Fibroblast of skin of left quadriceps (primary cell): ENCODE measurements at places on chromosomes 3 and 15.

- DNase-seq = no peak
Observed at GRCh38 chr3:47825590-47825989, 22.7 kb downstream of the DHX30 start.

GRCh38 chr3:140086642-140087041 lies 151.7 kb downstream of the CLSTN2 start:
- DNase-seq = no peak

DNA sequence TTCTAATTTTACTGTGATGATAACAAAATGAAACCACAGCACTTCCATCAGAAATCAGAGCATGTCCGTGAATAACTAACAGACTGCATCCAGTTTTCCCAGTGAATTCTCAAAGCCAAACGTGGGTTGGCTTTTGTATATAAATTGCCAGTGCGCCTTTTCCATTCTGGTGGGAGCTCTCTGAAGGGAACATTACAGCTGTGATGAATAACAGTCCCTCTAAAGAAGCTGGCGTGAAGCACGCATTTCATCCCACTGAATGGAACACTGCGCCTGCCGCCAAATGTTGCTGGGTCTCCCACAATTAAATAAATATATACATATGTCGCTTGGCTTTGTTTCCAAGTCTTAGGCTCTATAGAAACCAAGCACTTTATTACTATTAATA lies 113.0 kb upstream of the PFN2 start:
- no peak for DNase-seq

DNA sequence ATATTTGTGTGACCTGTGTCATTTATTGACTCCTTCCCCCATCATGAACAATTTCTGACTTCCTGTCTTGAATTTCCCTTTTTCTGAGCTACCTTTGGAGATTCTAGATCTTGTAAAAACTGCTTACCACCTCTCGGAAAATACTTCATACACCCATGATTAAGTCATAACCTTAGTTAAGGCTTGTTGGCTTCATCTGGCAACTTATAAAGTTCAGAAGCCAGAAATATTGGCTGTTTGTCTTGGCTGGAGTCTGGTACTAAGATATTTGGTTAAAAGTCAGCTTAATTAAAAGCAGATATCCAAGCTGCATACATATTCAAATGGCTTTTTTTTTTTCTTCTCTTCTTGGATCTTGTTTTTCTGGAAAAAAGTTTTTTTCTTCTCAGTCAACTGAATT lies 37.3 kb upstream of the B3GALNT1 start:
- DNase-seq = peak; percentile 60

GRCh38 chr15:51368751-51369450 lies 27.4 kb downstream of the GLDN start:
- no peak for DNase-seq

GRCh38 chr3:55765906-55766701 lies 279.0 kb upstream of the WNT5A start:
- no peak for DNase-seq

- no peak for DNase-seq
Observed at GRCh38 chr3:117059067-117059955, 349.7 kb downstream of the TUSC7 start.

- no peak for DNase-seq
Observed at GRCh38 chr3:17553080-17553479, 189.4 kb downstream of the TBC1D5 start.

- DNase-seq = no peak
Observed at GRCh38 chr3:11522398-11522715, 121.4 kb downstream of the VGLL4 start.

DNA sequence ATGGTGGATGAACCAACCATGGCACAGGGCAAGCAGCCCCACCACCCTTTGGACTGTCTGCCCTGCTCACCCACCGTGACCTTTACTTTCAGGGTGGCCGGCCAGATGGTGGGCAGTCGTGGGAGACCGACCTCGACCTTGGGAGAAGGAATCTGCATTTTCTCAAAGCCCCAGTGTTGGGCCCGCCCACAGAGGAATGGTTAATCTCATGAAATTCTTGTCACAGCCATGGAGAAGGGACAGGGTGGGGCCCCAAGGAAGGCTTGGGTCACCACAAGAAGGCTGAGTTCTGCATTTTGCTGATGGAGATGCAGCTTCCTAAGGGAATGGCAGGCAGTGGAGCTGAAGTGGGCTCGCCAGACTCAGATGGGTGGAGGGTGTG lies 2.9 kb downstream of the PLXND1 start:
- DNase-seq = no peak

DNA sequence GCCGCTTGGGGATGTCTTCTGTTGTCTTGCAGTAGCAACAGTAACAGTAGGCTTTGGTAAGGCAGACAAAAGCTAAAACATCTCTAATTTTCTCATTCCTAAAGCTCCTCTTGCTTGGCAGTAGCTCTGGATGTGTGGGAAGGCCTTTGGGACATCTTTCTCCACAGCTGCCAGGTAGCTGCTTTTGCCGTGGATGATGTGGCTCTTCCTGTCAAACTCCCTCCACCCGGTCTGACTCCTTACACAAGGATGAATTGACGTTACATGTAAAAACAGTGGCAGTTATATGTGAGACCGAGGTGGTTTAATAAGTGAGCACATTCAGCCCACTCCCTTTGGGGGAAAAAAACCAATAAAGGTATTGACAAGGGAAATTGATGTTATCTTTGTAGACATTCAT lies 309.1 kb downstream of the TUSC7 start:
- no peak for DNase-seq

DNA sequence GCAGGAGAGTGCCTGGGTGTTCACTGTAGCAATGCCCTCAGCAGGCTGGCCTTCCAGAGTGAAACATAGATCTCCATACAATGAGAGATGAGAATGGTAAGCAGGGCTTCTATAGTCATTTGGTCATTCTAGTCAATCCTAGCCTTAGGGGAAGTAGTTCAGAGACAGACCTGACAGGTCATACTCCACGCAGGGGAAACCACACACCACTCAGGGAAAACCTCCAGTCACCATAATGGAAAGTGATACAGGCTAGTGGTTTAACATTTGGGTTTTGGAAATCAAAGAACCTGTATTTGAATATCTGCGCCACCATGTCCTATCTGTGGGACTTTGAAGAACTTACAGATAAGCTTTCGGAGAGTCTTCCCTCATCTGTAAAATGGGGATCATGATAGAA lies 425.7 kb upstream of the PPP2R3A start:
- DNase-seq = no peak

- no peak for DNase-seq
Observed at GRCh38 chr3:124903896-124904834, 17.0 kb upstream of the ITGB5 start.

DNA sequence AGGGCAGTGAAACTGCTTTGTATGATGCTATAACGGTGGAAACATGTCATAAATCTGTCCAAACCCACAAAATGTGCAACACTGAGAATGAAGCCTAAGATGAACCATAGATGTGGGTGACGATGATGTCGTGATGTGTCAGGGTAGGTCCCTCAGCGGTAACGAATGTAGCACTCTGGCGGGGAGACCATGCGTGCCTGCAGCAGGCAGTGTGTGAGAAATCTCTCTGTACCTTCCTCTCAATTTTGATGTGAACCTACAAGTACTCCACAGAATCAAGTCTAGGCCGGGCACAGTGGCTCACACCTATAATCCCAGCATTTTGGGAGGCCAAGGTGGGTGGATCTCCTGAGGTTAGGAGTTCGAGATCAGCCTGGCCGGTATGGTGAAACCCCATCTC lies 268.2 kb upstream of the LYSMD4 start:
- no peak for DNase-seq

- DNase-seq = no peak
Observed at GRCh38 chr3:149551500-149551899, 77.0 kb downstream of the TM4SF4 start.

- DNase-seq = no peak
Observed at GRCh38 chr3:31999907-32000439, 18.4 kb downstream of the ZNF860 start.

- DNase-seq = no peak
Observed at GRCh38 chr15:63461230-63461985, 43.0 kb upstream of the USP3 start.
